ENCODE measurements at places on chromosomes 1 and 21.

DNA sequence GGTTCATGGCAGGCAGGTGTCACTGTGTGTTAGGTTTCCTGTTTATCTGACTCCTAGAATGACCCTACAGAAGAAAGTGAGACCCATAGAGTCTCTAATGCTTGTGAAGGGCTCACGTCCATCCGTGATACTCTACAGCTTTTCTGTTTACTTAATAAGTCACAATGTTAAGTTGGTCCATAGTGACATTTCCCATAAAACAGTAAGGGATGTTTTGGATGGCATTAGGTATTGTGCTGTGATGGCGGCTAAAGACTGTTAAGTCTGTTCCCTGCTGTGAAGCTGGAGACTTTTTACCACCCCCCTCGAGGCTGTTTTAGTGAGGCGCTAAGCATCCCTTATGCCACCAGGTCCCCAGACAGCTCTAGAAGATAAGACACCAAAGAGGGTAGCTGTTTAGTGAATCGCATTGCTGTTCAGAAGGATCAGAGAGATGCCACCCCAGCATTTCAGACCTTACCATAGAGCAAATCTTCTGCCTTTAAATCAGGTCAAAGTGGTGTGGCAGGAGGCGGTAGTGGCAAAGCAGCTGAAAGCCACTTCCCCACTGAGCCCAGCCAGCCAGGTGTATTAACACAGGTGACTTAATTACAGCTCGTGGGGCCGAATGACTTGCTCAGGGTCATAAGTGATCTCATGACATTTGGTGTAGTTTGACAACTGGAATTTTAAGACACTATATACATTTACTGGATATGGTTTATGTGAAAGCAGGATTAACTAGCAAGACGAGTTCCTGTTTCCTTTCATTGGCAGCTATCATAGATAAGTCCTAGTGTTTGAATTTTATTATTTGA, 25.0 kb downstream of the SLC37A1 start:
- no peak for DNase-seq

GRCh38 chr1:168709405-168710363, 19.3 kb downstream of the DPT start:
- no peak for DNase-seq

GRCh38 chr1:4178501-4179113, 278.5 kb upstream of the C1orf174 start:
- DNase-seq, result no peak

GRCh38 chr1:6358144-6358624, 35.4 kb downstream of the ACOT7 start:
- DNase-seq, result no peak

DNA sequence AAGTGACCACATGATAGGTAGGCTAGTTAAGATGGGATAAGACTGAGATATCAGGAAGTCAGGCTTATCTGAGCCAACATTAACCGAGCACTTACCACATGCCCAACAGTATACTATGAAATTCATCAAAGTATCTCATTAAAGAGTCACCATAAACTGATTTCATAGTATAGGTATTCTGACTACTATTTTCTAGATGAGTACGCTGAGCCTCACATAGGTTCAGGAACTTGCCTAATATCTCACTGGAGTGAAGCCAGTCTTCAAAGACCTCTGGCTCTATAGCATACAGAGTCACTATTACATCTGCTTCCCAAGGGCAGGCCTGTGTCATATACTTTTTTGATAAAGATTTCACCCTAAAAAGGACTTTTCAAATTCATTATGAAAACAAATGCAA, 115.6 kb upstream of the NGF start:
- DNase-seq, result no peak

DNA sequence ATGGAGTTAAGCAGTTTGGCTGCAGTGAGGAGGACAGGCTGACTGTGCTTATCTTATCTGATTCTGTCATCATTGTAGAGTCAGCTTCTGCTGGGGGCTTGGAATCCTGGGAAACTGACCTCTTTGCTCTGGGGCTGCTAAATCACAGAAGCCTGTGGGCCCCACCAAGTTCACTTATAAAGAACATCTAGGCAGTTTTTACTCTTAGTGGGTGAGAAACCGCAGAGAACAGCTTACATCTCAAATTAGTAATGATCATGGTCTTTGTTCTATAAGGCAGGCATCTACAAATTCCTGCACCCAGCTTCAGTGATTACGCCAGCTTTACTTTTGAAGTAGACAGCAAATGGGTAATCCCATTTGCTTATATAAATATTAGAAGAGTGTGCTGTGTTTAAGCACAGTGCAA, 75.7 kb downstream of the ZC3H11B start:
- DNase-seq, result no peak

DNA sequence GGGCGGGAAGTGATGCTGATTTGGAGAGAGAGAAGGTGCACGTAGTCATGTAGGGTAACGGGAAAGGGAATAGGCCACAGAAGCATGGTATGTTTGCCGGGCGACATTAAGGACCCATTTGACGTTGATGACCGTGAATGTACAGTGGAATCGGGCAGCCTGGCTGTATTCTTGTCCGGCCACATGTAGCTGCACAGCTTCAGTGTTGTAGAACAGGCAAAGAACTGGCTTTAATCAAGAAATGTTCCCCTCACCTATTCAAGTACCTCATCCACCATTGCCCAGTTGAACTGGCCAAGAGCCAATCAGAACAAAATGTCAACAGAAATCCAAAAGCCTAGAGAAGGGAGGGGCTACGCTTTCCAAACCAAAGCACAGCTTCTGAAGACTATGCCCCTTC, 104.8 kb downstream of the DHRS3 start:
- DNase-seq, result no peak

GRCh38 chr1:29245876-29246275, 9.6 kb downstream of the PTPRU start:
- no peak for DNase-seq

DNA sequence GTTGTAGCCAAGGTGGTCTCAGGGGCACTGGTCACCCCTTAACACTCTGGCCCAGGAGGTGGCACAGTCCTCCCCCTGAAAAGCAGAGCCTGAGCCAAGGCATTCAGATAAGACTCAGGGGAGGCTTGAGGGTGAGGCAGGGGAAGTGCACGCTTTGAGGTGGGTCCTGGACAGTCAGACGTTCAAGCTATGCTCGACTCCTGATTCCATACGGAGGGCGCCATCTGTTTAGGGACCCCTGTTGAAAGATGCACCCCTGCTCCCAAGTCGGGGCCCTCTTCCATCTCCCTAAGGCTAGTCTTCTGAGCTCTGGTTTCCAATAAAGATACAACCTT, 12.9 kb upstream of the CHI3L1 start:
- no peak for DNase-seq

- peak; percentile 13 for DNase-seq
Measured at GRCh38 chr1:182054698-182055326, 6.7 kb downstream of the ZNF648 start.

- no peak for DNase-seq
Measured at GRCh38 chr1:37630426-37631028, 4.2 kb downstream of the RSPO1 start.

GRCh38 chr1:156804026-156804425, 12.6 kb downstream of the SH2D2A start:
- DNase-seq, result no peak

- no peak for DNase-seq
Measured at GRCh38 chr1:232226197-232226712, 403.7 kb downstream of the SIPA1L2 start.
